ENCODE measurements at places on chromosomes 5 and 9.

DNA sequence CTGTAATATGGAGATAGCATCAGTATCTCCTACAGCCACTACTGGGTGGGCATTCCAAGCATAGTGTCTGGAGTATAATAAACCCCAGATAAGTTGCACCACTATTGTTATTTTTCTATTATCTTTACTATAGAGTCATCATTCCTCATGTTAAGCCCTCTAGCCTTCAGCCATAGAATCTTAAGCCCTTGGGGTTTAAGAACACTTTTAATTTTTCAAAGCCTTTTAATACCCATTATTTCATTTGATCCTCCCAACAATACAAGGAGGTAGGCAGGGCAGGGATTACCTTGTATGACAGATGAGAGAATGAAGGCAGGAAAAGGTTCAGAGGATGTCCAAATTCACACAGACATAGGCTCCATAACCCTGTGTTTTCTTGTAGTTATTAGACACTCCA is 112.5 kb downstream of the EBF1 start:
- no peak for DNase-seq

- DNase-seq = no peak
Observed at GRCh38 chr5:32597041-32597629, 11.8 kb downstream of the SUB1 start.

DNA sequence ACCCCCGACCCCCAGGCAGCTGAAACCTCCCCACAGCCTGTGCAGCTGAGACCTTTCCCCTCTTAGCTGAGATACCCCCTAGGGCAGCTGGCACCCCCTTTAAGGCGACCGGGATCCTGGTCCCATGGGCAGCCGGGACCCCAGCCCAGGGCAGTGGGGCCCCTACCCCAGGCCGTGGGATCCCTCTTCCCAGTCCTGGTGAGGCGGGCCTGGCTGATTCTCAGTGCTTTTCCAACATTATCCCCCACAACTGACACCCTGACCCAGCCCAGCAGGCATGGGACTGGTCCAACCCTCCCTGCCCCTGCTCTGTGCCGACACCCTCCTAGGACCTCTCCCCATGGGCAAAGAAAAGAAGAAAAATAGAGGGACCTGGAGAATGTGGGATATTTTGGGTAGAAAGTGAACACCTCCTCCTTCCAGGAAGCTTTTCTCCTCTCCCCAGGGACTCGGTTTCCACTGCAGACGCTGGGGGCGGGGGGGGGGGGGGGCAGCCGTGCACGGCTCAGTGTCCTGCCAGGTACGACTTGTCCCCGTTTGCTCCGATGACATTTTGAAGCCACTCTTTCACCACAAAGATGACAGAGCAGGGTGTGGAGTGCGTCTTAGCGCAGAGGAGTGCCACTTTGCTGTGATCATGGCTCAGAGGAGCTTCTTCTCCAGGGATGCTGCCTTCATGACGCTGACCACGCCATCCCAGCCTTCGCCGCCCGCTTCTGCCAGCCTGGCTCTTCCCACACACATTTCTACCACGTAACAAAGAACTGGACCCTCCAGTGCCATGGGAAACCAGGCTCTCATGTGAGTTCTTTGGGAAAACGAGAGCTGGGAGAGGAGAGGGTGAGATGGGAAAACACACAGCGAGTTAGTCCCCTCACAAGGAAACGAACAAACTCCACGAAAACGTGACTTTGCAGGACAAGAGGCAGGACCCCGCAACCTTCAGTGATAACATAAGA is 47.5 kb downstream of the MRPL36 start:
- DNase-seq = no peak

- DNase-seq = no peak
Observed at GRCh38 chr5:149018909-149019443, 43.9 kb downstream of the SH3TC2 start.

DNA sequence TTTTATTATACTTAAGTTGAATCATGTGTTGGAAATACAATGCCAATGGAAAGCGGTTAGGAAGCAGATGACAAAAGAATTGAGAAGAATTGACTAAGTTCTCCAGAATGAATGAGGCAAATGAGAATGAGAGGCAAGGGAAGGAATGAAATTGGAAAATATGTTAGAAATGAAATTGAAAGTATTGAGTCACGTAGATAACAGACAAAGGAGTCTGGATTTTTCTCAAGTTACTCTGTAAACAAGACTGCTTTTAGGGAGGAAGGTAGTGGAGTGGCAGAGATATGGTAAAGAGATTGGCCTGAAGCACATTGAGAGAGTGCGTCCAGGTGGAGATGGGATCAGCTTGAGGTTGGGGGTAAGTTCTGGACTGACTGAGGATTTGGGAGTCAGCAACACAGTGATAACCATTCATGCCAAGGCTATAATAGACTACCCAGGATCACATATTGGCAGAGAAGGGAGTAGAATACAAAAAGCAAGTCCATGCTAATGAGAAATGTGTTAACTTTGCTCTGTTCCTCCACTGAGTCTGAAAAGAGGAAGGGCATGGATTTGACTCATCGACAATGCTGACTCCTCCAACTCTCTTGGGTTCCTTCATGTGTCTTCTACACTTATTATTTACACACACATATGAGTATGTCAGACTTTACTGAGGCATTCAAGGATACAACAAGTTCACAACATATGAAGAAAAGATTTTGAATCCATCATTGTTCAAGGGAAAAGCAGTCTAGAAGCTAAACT is 814.2 kb upstream of the ZNF608 start:
- no peak for DNase-seq

- no peak for DNase-seq
Observed at GRCh38 chr5:154753792-154754191, 1.4 kb upstream of the LARP1 start.

- no peak for DNase-seq
Observed at GRCh38 chr5:14630671-14631070, 33.8 kb upstream of the OTULIN start.

- no peak for DNase-seq
Observed at GRCh38 chr9:26566141-26566540, 326.5 kb downstream of the CAAP1 start.

- DNase-seq = no peak
Observed at GRCh38 chr9:35798658-35799374, 7.4 kb downstream of the NPR2 start.

DNA sequence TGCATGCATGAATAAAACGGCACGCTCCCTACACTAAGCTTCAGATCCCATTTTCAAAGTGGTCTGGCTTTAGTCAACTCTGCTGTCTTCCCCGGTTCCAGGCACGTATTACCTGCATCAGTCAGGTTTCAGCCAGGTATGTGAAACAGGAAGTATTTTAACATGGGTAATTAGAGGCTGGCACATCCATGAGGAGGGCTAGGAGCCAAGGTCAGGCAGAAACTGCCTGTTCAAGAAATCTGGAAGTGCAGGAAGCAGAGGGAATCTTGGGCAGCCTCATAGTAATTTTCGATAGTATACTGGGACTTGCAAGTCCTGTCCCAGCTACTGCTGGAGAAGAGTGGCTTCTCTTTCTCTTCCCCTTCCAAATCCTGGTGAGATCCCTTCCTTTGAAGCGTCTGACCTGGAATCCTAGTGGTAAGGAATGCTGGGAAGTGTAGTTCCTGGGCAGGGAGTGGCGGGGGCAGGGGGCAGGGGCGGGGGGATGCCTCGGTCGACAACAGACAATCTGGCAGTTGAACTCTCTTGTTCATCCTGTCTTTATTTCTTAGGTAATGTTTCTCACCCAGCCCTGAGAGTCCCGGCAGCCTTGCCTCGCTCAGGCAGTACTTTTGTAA is 403.1 kb downstream of the TLE4 start:
- no peak for DNase-seq

DNA sequence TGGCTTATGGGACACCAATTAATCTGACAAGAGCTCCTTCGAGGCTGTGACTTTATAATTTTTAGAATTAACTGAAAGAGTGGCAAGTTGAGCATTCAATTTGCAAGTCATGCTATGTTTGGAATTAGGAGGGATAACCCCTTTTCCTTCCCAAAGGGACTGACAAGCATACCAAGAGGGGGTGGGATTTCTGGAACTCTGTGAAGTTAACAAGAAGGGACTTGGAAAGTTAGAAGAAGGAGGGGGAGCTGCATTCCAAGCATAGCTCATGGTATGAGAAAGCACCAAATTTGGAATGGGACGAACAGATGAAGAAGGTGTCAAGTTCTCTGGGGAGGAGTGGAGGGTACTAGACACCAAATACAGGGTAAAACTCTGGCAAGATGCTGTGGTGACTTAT is 8.9 kb upstream of the PALM2AKAP2 start:
- DNase-seq = no peak

GRCh38 chr9:78238046-78239038 is 2.5 kb downstream of the CEP78 start:
- no peak for DNase-seq

DNA sequence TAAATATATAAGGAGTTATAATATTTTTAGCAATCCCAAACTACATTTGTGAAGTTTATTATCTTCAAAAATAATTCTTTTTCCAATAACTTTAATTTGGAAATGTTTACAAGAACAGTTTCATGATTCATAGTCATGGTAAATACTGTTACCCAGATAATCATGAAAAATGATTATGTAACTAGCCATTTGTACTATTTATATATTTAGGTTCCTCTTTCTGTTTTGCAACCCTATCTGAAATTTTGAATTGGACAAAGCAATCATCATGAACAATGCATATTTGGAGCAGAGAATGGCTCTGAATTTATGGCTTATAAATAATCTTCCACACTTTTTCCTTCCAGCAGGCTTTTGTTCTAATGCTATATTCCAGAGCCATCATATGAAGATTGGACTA is 499.7 kb downstream of the SLCO4C1 start:
- DNase-seq = no peak

GRCh38 chr5:139711906-139712224 is 63.7 kb downstream of the CXXC5 start:
- DNase-seq = no peak

DNA sequence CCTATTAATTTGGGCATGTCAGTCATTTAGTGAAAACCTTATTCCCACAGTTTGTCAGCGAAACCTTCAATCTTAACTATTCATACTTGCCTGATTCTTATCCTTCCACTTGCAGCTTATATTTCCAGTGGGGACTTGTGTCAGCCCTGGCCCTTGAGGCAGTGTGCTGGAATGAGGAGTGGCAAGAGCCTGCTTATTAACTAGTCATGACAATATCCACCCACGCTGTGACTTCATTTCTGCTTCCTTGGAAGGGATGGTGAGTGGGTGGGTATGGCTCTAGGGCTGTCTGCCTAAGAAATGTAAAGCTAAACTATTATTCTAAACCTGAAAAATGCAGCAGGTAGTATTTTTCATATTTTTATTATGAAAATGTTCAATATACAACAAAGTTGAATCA is 34.0 kb upstream of the LURAP1L start:
- DNase-seq = no peak

DNA sequence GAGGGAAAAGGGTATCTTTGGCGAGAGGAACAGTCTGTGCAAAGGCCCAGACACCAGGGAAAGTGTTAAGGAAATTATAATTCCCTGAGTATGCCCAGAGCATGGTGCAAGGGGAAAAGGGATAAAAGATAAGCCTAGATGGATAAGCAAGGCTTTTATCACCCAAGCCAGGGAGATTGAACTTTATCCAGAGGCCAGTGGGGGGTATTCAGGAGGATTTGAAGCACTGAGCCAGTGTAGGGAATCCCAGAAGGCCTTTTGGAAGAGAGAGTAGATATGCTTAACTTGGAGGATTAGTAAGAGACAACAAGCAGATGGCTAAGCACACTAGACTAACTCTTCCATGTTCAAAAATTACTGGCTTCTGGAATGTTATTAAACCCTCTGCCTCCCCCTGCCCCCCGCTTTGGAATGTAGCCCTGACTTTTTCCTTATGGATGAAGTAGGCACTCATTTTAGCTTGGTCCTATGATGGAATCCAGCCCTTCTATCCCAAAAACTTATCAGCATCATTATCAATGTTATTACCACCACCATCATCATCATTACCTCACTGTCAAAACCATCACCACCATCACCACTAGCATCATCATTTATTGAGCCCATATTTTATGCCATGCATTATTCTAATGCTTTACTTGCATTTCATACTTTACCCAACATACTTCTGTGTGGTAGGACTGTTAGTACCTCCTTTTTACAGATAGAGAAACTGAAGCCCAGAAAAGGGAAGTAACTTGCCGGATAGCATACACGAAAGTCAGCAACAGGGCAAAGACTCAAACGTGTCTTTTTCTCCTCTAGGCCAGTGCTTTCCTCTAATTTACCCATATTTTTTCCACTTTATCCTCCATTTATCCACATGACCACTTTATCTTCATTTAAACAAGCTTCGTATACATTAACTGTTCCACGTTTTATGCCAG is 237.0 kb downstream of the PAPPA start:
- no peak for DNase-seq

DNA sequence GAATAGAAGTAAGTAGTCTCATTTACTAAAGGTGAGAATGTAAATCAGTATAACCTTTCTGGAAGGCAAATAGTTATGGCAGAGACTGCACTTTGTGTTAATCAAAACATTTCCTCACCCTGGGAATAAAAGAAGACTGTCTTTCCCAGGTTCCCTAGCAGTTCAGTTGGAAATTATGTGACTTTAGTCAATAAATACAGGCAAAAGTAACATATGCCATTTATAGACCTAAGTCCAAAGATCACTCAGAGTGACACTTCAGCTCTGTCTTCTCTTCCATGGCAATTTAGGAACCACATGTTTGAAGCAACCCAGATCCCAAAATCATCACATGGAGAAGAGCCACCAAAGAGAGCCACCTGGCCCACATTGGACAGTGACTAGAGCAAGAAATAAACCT is 160.7 kb upstream of the SV2C start:
- no peak for DNase-seq

- DNase-seq = no peak
Observed at GRCh38 chr9:121322037-121322736, 47.9 kb downstream of the STOM start.

- peak; percentile 31 for DNase-seq
Observed at GRCh38 chr5:5141625-5142525, 1.7 kb downstream of the ADAMTS16 start.

- DNase-seq = no peak
Observed at GRCh38 chr9:69001921-69002320, 12.0 kb downstream of the PRKACG start.

GRCh38 chr5:178418471-178419010 is 171.7 kb downstream of the COL23A1 start:
- DNase-seq = no peak

DNA sequence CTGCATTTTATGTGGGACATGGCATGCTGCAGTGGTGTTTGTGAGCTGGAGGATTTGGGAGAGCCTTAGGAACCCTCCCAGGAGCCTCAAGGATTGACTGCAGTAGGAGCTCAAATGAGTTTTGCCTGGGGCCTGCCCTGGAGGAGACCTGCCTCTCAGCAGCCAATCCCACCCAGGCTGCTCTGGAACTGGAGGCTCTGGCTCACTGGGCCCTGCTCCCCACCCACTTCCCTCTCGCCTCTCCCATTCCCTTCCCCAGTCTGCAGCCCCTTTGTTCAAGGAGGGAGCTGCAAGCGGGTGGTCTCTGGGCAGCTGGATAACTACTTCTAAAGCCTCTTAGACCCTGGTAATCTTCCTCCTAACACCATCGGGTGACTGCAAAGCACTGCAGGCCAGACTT is 24.2 kb downstream of the KCNIP1 start:
- no peak for DNase-seq
